Activated T-helper 1 cell treated with anti-CD3 and anti-CD28 coated beads, Interleukin-2, amount 50 U/mL, for 16 hours (primary cell): ENCODE measurements at places on chromosomes 4 and X.

GRCh38 chr4:83340692-83341343 lies 6.2 kb upstream of the HPSE start:
- no peak for DNase-seq

- no peak for DNase-seq
These were observed 141.8 kb downstream of the RASL11B start for GRCh38 chr4:53003959-53004358.

DNA sequence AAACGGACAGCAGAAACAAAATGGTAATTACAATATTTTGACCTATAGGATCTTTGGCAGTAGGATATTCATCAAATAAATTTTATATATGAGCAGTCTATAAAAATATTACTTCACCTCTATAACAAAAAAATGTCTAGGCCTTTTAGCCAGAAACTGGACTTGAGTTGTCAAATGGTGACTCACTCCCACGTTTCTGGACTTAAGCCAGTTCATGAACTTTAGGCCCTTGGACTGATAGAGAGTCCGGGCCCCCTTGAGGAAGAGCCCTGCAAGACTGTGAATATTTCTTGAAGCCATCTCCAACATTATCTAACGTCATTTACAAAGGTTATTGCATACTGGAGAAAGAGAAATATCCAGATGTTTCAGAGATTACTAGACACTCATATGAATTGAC lies 106.8 kb upstream of the FAM47A start:
- DNase-seq, result no peak

GRCh38 chrX:12128017-12128416 lies 10.3 kb upstream of the FRMPD4 start:
- DNase-seq, result no peak

DNA sequence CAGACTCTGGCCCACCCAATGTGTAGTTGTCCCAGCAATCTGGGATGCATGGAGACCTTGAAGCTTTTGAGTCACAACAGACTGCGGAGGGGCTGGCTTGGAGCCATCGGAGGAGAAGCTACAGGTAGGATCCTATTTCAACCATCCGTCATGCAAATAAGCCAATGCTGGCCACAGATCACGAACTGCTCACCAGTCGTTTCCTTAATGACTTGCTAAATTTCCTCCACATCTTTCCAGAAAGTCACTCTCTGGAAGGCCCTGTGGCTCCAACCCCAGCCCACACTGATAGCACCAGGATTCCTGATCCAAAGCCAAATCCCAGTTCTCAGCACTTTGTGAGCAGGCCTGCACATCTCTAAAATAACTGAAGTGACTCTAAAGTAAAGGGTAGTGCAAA lies 321.3 kb downstream of the RAB28 start:
- no peak for DNase-seq

GRCh38 chr4:16573206-16573605 lies 325.2 kb downstream of the LDB2 start:
- DNase-seq, result no peak

DNA sequence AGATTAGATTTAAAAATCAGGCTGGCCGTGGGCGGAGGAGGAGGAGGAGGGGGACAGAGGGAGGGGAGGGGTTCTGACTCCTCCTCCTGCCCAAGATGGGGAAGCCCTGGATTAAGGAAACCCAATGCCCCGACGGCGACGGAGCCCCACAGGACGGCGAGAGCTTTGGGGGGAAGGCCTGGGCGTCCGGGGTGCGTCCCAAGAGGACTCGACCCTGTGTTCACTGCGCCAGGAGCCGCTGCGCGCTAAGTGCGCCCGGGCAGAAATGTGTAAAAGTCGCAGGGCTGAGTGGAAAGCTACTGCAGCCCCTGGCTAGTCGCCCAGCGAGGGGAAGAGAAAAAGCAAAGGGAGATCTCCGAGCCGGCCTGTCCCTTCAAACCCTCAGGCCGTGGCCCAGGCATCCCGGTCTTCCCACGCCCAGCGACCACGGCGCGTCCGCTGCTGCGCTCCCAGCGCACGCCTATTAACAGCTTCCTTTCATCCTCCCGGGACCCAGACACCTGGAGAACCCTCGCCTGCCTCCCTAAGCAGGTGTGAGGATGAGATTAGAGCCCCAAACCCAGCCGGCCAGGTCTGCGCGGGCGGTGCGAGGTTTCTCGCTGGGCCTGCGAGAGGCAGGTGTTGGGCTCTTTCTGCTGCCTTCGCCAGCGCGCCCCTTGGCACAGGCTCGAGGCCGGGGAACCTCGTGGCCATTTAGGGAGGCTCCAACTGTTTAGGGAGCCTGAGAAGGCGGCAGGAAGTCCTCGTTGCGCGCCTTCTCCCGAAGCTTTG lies 1.4 kb upstream of the RPS6KA3 start:
- peak; percentile 2 for DNase-seq

- DNase-seq, result no peak
These were observed 4.2 kb downstream of the PDHA1 start for GRCh38 chrX:19347916-19348315.

GRCh38 chr4:164906368-164906767 lies 29.4 kb downstream of the APELA start:
- no peak for DNase-seq

- DNase-seq, result no peak
These were observed 3.6 kb downstream of the SMIM14 start for GRCh38 chr4:39635023-39635422.

- DNase-seq, result no peak
These were observed 40.3 kb upstream of the GRPEL1 start for GRCh38 chr4:7108046-7108625.

DNA sequence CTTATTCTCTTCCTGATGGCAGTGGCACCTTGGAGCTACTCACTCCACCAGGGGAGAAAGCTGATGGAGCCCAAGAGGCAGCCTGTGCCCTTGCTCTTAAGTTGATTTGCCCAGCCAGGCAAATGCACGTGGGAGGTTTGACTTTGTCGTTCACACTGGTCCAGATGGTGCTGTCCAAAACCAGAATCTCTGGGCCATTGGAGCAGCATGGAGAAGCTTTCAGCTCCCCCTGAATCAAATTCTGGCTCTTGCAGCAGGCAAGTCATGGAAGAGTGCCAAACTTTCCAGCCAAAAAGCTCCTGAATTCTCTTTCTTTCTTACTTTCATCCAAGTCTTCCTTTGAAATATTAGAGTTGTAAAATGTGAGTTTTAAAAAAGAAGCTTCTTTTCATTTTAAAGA lies 970.4 kb downstream of the RPA4 start:
- no peak for DNase-seq

GRCh38 chr4:168291242-168291641 lies 27.3 kb downstream of the DDX60 start:
- no peak for DNase-seq

DNA sequence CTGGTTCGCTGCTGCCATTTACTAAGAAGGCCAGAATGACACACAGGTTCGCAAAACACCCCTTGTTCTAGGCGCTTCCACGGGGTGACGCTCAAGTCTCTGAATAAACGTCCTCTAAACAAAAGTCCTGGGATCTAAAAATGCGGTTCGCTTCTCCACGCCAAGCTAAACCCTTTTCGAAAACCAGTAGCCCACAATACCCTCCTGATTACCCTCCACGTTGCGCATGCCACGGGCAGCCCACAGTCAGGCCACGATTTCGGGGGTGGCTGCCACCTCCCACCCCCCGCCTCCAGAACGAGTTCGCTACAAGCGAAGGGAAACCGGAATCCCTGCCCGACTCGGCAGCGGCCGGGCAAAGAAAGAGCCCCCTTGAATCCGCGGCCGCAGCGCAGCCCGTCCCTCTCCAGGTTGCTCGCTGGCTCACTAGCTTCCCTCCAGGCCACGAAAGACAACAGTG lies 423 bp downstream of the RPL39 start:
- peak; percentile 3 for DNase-seq

DNA sequence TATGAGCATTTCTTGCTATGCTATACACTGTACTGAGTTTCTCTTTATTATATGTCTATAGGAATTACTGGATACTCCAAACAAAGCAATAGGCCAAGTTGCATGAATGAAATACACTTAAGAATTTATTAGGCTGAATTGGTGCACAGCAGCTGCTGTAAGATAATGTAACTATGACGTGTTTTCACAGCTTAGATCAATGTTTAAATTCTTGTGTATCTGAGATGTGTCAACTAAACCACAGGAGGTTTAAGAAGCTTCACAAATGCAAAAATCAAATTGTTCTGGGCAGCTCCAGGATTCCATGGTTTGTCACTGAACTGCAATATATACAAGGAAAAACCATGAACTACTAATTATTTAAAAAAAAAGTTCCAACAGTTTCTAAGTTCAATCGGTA lies 156.7 kb downstream of the MAPK10 start:
- no peak for DNase-seq

DNA sequence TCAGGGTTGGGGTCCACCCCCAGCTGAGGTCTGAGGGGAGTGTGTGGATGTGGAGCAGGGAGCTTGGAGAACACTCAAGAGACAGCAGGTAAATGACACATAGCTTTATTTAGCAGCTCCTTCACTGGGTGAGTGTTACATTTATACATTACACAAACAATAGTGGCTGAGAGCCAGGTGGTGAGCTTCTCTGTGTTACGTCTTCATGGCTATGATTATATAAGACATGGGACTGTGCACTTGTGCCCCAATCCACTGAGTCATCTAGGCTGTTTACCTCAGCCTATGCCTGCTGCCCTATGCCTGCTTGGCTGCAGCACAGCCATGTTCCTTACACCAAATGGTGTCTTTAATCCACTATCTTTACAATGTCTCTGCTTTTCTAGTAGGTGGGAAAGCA lies 459.6 kb downstream of the AFF2 start:
- no peak for DNase-seq

DNA sequence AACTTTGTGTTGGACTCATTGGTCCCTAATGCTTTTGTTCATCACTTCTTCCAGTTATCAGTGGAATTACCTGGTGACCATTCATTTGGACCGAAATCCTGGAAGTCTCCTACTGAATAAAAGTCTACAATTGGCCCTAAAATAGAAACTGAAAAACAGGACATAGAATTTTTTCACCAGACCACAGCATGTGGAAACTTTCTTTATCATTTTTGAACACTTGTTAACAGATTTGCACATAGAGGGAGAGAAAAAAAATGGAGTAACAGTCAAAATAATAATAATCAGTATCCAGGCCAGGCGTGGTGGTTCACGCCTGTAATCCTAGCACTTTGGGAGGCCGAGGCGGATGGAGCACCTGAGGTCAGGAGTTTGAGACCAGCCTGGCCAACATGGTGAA lies 7.1 kb downstream of the EPGN start:
- DNase-seq, result no peak

DNA sequence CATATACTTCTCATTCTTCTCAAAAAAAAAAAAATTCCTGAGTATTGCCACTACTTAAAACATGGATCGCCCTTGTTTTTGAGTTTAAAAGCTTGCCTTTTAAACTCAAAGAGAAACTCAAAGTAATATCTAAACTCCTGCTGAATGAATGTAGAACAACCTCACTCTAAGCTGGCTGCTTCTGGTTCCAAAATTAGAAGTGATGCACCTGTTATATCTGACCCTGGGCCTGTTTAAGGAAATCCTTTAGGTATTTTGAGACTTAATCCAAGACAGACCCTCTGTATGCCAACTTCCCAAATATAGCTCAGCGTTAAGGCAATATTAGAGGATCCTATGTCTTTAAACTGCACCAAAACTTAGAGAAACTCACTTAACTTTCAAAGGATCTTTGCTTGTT lies 1.8 kb upstream of the OTUD4 start:
- no peak for DNase-seq

- no peak for DNase-seq
These were observed 1.5 kb upstream of the BCOR start for GRCh38 chrX:40099055-40099958.

DNA sequence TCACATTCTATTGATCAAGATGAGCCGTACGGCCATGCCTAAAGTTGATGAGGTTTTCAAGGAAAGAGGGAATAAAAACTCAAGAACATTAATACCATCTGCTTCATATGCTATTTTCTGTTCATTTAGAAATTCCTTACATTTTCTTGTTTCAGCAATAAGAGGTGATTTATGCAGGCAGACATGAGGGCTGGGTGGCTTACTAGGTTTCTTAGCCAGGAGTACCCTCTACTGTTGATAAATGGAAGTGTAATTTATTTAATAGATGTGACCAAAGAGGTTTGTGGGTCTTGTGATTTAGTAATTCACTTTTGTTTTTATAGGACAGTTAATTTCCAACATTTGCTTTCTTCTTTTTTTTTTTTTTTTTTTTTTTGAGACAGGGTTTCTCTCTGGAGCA lies 6.4 kb upstream of the SMIM9 start:
- DNase-seq, result no peak

- no peak for DNase-seq
These were observed 43.6 kb downstream of the TIGD4 start for GRCh38 chr4:152735906-152736305.

DNA sequence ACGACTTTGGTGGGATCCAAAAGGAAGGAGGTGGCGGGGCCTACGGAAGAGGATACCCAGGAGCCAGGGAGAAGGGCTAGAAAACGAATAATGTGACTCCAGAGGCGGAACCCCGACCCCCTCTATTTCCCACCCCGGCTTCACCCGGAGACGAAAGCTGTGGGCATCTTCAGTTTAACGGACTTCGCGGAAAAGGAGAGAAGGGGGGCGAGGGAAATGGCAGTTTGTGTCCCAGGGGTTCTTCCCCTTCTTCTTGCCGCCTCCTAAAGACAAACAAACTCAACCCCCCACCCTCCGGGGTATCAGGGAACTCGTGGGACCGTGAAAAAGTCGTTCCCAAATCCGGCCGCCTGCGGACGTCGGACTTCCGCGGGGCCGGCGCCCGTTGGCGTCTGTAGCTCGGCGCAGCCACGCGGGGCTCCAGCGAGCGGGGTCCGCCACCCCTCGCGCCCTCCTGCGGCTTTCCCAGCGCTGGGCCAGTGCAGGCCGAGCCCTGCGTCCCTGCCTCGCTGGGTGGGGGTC lies 3.6 kb upstream of the LEF1 start:
- no peak for DNase-seq

DNA sequence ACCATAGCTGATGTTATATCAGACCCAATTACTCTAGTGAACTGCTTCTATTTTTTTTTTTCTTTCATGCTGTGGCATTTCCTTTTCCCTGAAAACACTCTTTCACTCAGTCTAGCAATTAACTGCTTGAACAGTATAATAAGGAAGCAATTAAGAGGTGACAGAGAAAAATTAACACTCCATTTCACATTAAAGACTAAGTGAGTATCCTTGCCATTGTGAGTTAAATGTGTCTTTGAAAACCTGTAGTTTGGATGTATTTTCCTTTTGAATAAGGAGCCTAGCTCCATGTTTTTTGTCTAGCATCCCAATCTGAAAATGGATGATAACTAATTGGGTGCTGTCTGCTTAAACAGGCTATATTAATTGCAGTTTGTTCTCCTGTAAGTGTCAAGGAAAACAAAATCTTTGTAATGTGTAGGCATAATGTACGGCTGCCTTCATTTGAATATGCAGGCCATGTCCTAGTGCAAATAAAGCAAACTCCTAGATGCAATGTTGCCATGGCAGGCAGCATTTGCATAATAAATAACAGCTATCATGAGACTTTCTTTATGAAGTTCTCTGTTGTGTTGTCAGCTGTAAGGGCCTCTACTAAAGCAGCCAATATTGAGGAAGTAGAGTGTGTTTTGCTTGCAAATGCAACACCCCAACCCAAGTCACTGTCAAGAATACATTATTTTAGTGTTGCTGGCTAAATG lies 416.7 kb downstream of the ZIC3 start:
- no peak for DNase-seq
